ENCODE measurements at places on chromosomes 4 and X.

- no peak for DNase-seq
Observed at GRCh38 chr4:61385256-61385655, 185.1 kb downstream of the ADGRL3 start.

- no peak for DNase-seq
Observed at GRCh38 chrX:7050271-7050670, 97.2 kb upstream of the STS start.

DNA sequence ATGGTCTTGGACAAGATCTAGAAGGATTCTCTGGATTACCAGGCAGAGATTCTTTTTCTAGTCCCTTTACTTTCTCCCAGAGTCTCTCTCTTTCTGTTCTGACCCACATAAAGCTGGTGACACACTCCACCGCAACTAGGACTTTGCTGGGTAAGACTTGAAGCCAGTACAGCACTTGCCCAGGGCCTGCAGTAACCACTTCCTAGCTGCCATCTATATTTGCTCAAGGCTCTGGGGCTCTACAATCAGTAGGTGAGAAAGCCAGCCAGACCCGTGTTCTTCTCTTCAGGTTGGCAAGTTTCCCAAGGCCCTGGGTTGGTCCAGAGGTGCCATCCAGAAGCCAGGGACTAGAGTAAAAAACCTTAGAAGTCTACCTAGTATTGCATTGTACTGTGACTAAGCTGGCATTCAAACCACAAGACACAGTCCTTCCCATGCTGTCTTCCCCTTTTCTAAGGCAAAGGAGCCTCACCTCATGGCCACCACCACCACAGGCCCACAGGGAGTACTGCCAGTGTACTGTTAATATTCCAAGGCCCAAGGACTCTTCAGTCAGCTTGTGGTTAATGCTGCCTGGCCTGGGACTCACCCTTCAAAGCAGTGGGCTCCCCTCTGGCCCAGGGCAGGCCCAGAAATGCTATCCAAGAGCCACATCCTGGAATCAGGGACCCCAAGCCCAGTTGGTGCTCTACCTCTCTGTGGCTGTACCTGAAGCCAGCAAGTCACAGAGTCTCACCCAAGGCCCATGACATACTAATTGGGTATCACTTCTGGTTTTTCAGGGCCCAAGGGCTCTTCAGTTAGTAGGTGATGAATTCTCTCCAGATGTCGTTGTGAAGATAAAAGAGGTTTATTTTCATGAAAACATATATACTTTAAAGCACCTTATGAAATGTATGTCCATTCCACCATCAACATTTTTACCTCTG lies 54.7 kb downstream of the CD38 start:
- DNase-seq = no peak

DNA sequence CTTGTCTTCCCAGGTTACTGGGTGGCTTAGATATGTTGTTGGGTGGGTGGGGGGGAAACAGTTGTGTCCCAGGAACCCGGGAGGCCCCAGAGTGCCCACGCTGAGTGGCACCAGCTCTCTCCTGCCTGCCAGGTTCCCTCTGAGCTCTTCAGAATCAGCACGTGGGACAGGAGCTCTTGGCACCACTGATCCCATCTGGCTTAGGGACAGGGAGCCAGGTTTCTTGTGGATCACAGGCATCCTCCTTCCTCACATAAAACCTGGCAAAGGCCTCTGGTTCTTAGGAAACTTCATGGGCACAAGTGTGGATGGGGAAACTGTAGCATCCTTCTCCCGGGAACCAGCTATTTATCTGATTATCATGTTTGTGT lies 3.4 kb downstream of the GPR78 start:
- DNase-seq = no peak

DNA sequence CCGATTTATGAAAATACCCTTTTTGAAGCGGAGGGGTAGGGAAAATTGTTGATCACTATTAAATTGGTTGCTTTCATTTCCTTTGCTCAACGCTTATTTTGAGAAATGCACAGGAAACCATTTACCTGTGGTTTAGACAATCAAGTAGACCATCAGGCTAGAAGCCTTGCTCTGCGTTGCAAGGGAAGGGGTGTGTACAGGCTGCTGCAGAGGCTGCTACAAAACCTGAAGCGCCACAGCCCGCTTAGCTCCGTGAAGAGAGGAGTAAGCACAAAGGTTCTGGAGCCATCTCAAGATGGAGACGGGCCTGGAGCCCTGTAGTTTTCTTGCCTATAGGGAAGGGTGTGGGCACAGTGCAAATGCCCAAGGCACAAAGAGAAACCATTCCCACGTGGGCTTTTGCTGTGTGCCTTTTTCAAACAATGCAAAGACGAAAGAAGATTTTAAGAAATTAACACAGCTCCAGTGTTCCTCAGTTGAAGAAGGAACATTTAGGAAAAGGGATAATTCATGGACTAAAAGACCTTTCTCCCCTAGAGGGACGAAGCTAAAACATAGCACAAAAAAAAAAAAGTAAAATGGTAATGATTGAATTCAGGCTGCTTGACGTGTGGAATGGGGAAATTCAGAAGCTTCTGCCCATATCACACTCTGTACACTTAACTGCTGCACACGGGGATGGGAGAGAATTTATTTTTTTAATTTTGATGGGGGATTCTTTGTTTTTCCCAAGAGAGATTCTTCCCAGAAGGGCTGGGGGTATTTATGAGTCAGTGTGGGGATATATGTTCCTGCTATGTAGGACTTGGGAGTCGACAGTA lies 3.5 kb downstream of the TMSB4X start:
- peak; percentile 47 for DNase-seq

DNA sequence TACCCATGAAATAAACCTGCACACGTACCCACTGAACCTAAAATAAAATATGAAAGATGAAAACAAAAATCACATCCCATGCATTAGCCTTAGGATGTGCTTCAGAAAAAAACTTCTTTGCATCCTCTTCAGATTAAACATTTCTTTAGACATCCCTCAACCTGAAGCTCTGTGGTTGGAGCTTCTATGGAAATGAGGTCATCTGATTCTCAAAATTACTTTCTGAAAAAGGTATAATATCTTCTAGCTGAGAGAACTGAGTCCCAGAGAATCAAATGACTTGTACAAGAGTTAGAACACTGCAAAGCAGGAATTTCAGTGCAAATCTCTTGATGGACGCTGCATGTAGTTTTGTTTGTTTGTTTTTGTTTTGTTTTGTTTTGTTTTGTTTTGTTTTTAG lies 19.1 kb upstream of the ANTXR2 start:
- no peak for DNase-seq

- no peak for DNase-seq
Observed at GRCh38 chrX:153981771-153982533, 9.4 kb downstream of the TMEM187 start.

DNA sequence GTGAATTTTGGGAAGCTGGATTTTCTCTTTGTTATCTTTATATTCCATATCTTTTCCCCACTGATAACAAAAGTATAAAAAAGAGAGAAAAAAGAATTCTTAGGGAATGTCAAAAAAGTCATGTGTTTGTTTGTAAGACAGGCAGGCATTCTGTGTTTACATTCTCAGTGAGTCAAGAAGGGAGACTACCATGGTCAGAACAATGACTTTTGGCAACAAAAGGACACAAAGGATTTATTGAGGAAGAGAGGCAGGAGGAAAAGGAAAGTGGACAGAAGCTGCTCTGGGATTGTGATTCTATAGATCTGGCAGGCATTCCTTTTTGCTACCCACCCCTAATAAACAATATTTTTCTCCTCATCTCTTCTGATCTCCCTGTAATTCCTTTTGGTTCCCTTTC lies 5.9 kb upstream of the ANK2 start:
- no peak for DNase-seq

- no peak for DNase-seq
Observed at GRCh38 chrX:96985046-96985445, 101.3 kb downstream of the RPA4 start.

DNA sequence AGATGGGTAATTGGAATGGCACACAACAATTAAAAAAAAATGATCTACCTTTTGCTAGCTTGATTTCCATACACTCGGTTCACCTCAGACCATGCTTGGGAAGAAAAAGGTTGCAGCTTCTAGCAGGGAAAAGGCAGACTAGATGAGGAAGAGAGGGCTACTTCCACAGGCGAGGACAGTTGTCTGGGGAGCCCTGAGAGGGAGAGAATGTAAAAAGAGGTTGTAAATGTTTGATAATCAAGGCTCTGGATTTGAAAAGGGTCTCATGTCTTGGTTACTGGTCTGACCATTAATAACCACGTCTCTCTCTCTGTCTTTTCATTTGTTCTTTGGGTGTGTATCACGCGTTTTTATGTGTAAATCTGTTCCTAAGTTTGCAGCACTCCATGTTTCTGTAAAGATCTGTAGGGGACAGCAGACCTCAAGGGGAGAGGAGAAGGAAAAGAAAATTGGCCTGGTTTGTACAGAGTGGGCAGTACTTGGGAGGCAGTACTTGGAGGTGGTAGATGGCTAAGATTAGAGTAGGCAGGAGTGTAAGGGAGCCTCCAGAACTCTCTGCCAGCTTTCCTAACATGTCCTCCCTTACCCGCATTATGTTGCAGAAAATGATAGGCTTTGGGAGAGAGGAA lies 750 bp downstream of the ARMCX5 start:
- DNase-seq = no peak

GRCh38 chr4:53654300-53654758 lies 63.0 kb upstream of the LNX1 start:
- DNase-seq = no peak

- no peak for DNase-seq
Observed at GRCh38 chr4:186724864-186725468, 1.3 kb upstream of the FAT1 start.

GRCh38 chr4:94459462-94460161 lies 7.9 kb downstream of the PDLIM5 start:
- DNase-seq = no peak

DNA sequence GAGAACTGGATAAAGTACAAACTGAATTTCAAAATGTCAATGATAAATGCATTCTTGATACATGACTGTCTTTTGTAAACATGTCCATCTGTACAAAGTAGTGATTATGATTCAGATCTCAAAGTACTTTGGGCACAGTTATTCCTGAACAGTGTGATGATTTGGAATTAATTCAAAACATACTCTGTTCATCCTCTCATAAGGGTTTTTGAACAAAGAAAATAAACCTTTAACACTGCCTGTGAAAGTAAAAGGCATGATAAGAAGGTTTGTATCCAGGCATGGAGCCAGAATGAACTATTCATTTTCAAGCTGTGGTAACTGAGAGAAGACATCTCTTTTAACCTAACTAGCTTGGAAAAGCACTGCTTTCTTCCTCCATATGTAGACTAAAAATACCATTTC lies 883 bp upstream of the KLHL4 start:
- no peak for DNase-seq

- no peak for DNase-seq
Observed at GRCh38 chrX:41353985-41354384, 20.0 kb downstream of the DDX3X start.

DNA sequence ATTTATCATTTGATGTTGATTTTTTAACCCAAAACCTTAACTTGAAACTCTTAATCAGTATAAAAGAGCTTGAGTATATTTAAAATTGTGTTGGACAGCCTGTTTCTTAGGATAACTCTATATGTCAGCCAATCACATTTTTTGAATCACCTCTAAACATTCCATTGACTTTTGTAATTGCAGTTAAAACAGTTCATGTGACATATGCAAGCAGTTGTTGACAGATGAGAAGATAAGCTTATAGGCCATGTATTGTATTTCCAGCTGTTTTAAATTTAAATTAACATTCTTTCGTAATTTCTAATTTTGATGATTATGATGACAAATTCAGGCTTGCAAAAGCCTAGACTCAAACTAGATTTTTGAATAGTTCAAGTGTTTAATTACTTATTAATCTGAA lies 17.4 kb downstream of the VEGFC start:
- DNase-seq = no peak

DNA sequence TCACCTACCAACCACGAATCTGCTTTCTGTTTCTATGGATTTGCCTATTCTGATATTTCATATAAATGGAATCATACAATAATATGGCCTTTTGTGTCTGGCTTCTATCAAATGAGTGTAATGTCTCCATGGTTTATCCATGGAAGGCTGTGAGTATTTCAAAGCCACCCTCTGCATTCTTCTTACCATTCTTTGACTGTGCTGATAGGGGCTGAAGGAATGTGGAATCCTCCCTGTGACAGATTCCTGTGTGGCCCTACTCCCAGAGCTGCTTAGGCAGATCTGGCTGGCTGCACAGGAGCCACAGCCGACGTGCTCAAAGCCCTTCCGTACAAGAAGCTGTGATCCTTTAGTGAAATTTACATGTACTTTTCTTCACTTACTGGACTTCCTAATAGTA lies 163.2 kb downstream of the HS6ST2 start:
- no peak for DNase-seq

DNA sequence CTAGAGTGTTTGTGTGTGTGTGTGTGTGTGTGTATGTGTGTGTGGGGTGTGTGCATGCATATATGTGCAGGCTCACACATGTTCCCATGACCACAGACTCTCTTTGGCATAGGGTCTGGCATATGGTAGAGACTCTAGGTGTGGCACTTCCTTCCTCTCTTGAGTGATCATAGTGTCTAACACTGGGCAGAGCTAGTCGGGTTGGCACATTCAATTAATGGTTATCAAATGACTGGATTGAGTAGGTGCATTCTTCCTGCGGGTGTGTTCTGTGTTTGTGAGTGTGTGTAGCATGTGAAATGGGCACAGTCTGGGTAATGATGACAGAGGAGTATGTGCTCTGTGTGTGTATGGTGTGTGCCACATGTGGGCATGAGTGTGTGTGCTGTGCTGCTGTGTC lies 106.5 kb downstream of the EFNB1 start:
- DNase-seq = no peak

DNA sequence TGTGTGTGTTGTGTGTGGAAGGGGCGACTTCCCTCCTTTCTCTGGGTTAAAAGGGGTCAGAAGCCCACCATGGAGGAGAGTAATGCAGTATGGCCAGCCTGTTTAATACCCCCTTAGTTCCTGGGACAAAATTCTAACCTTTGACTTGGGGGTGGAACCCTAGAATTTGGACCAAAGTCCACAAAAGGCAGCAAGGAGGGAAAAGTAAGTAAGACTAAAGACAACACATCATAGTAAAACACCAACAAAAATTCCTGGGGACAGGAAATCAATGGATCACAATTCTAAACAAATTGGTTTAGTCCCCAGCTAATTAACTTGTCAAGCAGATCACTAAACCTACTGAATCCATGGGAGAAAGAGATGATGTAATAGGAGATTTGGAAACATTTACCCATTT lies 3.1 kb downstream of the AMOT start:
- no peak for DNase-seq

DNA sequence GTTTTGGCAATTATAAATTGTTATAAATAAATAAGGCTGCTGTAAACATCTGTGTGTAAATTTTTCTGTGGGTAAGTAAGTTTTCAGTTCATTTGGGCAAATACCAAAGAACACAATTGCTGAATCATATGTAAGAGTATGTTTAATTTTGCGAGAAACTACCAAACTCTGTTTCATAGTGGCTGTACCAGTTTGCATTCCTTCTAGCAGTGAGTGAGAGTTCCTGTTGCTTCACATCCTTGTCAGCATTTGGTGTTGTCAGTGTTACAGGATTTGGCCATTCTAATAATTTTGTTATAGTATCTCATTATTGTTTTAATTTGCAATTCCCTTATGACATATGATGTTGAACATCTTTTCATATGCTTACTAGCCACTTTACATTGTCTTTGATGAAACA lies 48.4 kb downstream of the ARFIP1 start:
- no peak for DNase-seq

Measured in activated T-cell treated with anti-CD3 and anti-CD28 coated beads for 1 hour (primary cell).